CD4-positive, alpha-beta T cell treated with Interleukin-2 at 100 ng/mL for 4 hours (primary cell): ENCODE measurements at places on chromosomes 5 and 9.

DNA sequence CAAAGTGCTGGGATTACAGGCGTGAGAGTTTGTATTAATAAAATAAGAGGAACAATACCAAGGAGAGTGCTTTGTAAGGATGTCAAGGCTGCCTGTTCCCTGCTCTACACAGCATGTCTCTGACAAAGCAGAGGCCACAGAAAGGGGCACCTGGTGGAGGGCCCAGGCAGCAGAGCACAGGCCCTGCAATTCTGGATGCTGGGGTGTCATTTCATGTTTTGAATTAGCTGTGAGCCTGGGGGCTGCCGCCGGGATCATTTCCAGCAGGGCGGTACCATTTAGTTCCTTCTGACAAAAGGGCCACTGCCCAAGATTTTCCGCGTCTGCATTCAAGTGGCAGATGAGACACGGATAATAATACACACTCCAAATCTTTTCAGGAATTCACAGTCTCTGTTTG, 396.9 kb downstream of the GADD45G start:
- DNase-seq = no peak

- DNase-seq = no peak
Observed at GRCh38 chr9:137026828-137027227, 1.2 kb downstream of the ABCA2 start.

- DNase-seq = no peak
Observed at GRCh38 chr9:88811511-88811910, 179.8 kb upstream of the S1PR3 start.

DNA sequence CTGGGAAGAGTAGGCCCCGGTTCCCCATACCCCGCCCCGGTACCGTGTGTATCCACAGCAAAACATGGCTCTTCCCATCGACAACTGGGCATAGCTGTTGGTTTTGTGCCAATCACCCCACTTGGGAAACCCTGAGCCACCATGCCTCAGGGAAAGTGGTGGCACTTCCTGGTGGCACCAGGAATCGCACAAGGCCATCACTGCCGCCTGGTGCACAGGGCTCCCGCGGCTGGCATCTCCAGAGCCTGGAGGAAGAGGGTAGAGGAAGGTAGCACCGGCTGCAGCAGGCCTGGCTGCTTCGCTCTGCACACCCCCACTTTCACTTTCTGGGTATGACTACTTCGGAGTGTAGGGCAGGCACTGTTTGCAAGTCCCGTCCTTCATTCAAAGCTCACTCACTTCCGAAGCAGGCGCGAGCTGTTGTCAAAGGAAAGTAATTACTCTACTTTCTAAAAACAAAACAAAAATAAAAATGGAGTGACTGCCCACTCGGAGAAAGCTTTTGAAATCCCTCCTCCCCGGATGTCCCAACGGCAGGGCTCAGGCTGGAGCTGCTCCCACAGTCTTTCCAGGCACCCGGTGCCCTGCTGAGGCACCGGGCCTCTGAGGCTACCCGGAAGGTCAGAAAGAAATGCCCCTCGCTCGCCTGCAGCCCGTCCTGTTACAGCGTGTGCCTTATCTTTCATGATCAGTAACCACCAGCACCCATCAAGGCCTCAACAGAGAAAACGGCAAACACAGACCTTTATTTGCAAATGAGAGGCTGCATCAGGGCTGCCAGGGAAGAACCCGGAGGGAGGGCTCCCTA, 2.0 kb downstream of the BRD3 start:
- peak; percentile 72 for DNase-seq

GRCh38 chr5:174218162-174218561, 172.7 kb downstream of the NSG2 start:
- no peak for DNase-seq

DNA sequence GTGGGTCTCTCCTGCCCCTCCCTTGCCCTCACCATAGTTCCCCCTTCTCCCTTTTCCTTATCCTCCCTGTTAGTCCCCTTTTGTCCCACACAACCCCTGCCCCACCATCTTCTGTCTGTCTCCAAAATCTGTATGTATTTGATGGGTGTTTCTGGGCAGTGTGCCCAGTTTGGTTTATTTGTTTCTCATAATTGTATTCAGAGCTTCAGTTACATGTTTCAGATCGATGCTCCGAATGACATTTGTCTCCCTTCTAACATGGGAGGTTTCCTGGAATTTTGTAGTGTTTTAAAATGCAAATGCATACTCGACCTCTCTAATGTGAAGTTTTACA, 22.2 kb downstream of the FBXL7 start:
- DNase-seq = no peak

DNA sequence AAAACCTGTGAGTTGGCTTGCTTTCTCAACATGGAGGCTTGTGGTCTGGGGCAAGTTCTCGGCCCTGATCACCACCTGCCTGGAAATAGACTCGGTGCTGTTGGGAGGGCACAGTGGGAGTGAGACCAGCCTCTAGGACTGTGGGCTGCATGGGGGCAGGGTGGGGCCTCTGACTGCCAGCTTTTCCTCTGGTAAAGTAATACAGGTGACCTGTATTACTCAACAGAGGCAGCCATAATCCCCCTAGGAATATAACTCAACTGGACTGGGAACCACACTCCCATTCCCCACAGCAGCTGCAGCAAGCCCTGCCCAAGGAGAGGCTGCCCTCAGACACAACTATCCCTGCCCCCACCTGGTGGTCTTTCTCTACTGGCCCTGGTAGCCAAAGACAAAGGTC, 72.8 kb downstream of the C9orf153 start:
- DNase-seq = no peak

- DNase-seq = no peak
Observed at GRCh38 chr5:170986598-170986997, 124.8 kb downstream of the RANBP17 start.

DNA sequence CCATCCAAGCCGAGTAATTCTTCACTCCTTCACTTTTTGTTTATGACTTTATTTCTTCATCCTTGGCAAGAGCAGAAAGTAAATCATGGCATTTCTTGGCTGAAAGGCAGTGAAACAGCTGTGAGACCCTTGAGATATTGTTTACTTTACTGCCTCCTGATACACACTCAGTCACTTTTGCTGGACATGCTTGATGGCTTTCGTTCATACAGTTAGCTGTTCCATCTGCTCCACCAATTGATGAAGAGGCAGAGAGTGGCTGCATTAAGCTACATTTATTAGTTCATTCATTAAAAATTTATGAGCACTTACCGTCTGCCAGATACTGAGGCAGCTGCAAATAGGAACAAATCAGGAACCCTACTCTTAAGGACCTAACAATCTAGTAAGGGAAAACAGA, 184.4 kb upstream of the OR13F1 start:
- DNase-seq = no peak

- DNase-seq = no peak
Observed at GRCh38 chr9:76877961-76878360, 28.0 kb downstream of the PRUNE2 start.

- no peak for DNase-seq
Observed at GRCh38 chr5:3593771-3594509, 1.7 kb upstream of the IRX1 start.

- no peak for DNase-seq
Observed at GRCh38 chr9:269081-269711, 54.5 kb downstream of the DOCK8 start.

GRCh38 chr5:178431782-178432165, 158.4 kb downstream of the COL23A1 start:
- no peak for DNase-seq

GRCh38 chr5:179801304-179802206, 5.1 kb downstream of the MGAT4B start:
- peak; percentile 86 for DNase-seq

GRCh38 chr5:148469501-148469935, 85.8 kb downstream of the FBXO38 start:
- DNase-seq = no peak

DNA sequence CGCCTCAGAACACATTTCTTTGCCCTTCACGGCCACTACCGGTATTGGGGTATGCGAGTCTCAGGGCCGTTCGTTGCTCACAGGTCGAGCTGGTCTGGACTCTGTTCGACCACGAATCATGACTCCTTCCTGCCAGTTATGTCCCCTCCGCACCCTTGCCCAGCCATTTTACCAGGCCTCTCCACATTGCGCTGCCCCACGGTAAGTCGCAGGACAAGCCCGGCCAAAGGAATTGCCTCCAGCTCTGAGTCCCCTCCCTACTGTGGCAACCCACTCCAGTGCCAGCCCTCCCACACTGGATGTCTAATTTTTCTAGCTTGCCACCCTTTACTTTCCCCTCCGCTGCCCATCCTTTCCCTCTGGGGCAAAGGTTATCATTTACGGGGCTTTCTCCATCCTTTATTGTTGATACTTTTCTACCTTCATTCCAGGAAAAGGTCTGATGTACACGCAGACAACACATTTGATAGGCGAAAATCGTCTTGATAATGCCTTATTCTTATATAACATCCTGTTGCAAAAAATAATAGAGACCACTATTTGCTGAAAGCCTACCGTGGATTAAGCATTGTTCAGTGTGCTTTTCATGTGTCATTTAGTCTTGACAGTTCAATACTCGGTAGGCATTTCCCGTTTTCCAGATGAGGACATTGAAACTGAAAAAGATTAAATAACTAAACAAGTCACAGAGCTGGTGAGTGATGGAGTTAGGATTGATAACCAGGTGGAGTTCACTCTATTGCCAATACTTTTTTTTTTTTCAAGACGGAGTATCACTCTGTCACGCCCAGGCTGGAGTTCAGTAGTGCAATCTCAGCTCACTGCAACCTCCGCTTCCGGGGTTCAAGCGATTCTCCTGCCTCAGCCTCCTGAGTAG, 958 bp upstream of the HSPA5 start:
- no peak for DNase-seq

GRCh38 chr5:168734620-168735300, 155.6 kb upstream of the PANK3 start:
- no peak for DNase-seq

DNA sequence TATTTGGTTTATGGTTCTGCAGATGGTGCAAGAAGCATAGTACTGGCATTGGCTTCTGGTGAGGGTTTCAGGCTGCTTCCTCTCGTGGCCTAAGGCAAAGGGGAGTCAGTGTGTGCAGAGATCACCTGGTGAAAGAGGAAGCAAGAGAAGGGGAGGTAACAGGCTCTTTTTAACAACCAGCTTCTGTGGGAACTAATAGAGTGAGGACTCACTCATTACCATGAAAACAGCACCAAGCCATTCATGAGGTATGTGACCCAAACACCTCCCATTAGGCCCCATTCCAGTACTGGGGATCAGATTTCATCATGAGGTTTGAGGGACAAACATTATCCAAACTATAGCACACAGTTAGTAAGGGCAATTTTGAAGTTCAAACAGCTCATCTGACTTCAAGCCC, 263.5 kb downstream of the TMEM38B start:
- DNase-seq = no peak

DNA sequence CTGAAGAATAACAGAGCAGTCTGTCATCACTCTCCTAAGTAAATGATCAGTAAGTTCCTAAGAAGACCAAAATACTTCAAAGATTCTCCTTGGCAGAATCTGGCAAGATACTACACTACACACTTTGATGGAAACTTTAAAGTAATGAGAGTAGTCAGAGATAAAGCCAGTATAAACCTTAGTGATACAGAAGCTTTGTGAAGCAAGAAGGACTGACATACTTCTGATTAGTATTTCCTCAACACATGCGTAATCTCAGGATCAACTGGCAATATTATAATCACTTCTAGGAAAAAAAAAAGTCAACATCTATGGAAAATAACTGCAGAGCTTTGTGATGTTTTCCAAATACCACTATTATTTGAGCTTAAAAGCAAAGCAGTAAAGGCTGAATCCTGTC, 34.0 kb upstream of the ADAMTS19 start:
- no peak for DNase-seq

DNA sequence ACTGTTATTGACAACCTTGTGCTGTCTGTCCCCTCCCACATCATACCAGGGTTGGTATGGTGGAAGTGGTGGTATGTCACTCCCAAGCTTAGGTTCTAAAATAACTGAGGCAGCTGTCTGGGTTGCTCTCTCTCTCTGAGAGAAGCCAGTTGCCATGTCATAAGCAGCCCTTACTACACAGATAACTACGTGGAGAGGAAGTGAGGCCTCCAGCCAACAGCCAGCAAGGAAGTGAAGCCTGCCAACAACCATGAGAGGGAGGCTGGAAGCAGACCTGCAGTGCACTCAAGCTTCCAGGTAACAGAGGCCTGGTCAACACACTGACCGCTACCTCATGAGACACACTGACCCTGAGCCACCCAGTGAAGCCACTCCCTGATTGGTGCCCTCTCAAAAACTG, 18.6 kb downstream of the CTNNAL1 start:
- DNase-seq = no peak

GRCh38 chr9:84438391-84438790, 97.8 kb upstream of the SLC28A3 start:
- no peak for DNase-seq

DNA sequence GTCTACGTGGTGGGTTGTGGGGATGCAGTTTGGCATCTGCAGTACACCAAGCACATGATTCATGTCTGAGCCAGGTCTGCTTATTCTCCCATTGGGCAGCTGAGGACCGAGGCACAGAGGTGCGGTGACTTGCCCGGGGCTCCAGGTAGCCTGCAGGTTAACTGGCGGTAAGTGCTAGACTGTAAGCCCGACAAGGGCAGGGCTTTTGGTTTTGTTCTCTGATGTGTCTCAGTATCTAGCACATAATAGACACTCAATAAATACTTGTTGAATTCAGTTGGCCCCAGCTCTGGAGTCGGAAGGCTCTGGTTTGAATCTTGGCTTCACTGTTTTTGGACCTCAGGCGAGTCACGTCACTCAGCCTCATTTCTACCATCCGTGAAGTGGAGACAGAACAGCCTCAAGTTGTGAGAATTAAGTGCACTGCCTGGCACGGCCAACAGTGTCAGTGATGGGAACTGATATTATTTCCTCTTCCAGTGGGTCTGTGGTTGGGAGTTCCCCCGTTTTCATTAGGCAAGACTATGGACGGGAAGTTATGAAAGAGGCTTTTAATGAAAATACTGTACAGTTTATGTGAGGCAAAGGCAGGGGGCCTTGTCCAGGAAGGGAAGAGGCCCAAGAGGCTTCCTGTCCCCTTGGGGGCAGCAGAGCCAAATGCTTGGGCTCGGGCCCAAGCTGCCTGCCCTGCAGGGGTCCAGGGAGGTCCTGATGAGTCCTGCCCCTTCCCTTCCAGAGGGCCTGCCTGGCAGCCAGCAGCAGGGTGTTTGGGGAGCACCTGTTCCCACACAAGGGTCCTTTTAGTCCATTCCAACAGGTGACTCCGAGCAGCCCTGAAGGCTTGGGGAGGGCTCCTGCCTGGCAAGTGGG, 3.3 kb downstream of the PRELID1 start:
- peak; percentile 34 for DNase-seq

- peak; percentile 16 for DNase-seq
Observed at GRCh38 chr9:97109194-97109811, 70.4 kb upstream of the CTSV start.

GRCh38 chr5:126339215-126339805, 83.9 kb upstream of the GRAMD2B start:
- peak; percentile 71 for DNase-seq
